ENCODE measurements at places on chromosomes 11 and 22.

DNA sequence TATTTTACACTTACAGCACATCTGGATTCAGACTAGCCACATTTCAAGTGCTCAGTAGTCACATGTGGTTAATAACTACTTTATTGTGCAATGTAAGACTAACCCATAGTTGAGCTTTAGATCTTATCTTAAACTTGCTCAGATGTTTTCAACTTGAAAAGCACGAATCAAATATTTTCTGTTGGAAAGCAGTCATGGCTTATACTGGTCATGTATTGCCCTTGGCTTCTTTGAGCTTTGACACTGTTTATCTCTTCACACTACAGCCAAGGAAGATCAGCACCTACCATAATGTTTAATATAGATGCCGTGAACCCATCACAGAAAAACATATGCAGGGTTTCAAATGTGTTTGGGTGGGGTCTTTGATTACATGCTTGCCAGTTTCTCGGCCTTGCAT lies 4.4 kb downstream of the RBX1 start:
- DNase-seq = no peak

GRCh38 chr11:107931206-107931605 lies 3.0 kb downstream of the RAB39A start:
- no peak for DNase-seq

DNA sequence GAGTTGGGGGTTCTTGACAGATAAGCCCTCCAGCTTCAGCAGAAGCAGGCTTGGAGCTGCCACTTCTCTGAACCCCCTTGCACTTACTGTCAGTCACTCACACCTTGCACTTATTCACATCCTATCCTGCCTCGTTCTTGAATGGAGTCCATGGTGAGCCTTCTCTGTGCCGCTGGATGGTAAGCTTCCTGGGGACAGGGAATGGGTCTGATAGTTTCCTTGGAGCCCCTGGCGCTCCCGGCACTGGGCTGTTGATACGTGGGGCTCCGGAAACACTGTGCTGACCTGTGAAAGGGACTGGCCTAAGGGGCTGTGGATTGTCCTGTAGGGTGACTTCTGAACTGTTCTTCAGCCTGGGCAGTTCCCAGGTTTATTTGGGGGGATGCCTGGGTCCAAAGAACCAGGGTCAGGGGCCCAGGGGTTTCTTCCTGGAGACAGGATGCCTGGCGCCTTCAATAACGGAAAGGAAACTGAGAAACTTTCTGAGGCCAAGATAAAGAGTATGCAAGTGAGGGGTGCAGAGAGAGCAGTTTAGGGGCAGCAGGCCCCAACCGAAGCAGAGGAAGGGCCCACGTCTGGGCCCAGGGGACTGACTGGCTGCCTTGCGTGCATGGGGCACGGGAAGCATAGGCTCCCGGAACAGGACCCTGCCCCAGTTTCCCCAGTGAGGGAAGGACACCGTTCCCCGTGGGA lies 709 bp upstream of the ST3GAL4 start:
- no peak for DNase-seq

DNA sequence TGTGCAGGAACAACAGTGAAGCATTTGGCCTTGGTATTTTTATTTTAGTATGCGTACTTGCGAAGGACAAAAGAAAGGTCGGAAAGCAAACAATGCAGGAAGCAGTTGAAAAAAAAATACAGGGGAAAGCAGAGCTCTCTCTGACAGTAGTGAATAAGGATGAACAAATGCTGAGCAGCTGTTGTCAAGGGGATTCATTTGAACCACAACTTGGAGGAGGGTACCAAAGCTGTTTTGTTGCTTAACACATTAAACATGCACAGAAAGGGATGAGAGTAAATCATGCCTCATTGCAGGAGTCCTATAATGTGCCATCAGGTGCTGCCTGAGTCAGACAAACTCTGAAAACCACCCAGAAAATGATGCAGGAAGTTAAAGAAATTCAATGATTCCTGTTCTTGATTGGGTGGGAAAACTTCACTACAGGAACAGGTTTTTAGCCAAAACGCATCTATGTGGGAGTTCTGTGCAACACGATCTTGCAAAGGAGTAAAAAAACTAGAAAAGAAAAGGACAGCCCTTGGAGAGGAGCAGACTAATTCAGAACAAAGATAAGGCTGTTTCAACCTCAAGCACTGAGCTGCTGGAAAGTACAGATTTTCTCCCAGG lies 2113.5 kb downstream of the LRRC4C start:
- DNase-seq = no peak

- no peak for DNase-seq
Observed at GRCh38 chr11:70478166-70478890, 80.0 kb downstream of the CTTN start.

GRCh38 chr11:45378516-45378915 lies 92.4 kb upstream of the SYT13 start:
- no peak for DNase-seq

DNA sequence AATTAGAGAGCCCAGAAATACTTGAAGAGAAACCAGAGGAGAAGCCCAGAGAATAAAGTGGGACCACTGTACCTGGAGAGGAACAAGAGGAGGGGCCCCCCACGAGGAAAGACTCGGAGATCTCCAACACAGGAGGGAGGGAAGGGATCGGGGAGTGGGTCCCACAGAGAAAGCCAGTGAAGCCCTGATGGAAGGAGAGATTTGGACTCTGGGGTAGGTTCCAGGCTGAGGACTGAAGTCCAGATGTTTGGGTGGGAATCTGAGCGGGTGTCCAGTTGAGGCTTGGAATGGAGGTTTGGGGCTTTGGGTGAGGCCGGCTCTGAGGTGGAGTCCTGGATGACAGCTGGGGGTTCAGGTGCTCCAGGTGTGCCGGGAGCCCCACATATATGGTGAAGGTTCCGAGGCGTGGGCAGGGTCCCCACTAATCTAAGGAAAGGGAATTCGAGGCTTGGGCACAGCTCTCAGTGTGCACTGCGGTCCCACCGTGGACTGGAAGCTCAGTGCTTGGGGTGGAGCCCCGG lies 32.6 kb downstream of the PDE2A start:
- no peak for DNase-seq

GRCh38 chr22:49230194-49230577 lies 597.5 kb downstream of the BRD1 start:
- peak; percentile 8 for DNase-seq

DNA sequence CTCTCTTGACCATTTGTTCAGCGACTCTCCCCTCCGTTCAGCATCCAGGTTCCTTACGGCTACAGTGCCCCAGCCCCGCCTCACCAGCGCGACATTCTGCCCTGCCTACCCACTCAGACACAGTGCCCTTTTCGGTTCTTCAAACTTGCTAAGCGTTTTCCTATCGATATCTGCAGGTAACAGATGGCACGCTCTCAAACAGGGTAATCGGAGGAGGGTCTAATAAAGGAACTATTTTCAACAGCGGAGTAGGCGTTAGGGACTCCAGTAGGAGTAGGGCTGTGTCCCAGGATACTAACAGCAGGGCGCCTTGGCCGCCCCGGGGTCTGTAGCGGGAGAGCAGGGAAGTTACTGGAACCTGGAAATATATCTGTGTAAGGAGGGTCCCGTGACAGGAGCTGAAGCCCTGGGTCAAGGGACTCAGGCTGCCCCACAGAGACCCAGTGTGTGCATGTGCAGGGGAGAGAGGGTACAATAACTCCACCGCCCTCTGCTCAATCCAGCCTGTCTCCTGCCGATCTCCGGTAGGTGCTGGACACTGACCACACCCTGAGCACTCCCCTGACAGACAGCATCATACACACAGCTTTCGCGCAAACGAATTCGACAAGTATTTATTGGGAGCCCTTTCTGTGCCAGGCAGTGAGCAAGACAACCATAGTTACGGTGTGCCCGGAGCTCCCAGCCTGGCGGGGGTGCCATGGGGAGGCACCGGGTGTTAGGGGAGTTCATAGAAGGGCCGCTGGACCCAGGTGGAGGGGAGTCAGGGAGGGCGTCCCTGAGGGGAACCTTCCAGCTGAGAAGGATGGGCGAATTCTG lies 2.1 kb downstream of the KLHL35 start:
- no peak for DNase-seq

DNA sequence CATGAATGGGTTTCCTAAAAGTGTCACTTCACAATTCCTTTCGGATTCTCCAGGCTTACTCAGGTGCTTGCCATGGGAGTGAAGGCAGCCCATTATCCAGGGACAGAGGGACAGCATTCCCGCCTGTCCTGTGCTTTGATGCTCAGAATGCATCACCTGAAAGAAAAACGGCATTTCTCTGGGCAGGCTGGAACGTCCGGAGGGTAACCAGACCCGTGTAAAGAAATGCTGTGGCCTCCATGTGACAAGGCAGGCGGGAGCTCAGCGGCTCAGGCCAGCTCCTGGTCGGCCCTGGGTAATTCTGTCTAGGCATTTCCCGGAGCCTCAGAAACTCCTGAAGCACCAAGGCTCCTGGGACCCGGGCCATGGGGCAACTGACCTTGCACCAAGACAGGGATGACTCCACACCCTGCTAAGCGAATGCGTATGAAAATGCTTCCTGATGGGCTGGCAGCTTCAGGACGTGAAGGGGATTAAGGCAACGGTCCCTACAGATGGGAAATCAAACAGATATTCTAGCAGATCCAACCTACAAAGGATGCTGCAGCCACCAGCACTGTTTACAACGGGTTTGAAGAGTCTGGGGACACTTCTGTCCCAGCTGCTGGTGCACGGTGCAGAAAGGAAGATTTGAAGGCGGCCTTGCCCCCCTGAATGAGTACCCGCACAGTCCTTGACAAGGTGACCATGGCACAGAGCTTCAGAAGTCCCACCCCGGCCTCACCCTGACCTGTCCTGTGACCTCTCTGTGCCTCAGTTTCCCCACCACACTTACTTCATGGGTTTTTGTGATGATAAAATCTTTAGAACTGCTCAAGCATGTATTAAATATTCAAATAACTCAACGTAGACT lies 13.6 kb upstream of the FGF3 start:
- no peak for DNase-seq

DNA sequence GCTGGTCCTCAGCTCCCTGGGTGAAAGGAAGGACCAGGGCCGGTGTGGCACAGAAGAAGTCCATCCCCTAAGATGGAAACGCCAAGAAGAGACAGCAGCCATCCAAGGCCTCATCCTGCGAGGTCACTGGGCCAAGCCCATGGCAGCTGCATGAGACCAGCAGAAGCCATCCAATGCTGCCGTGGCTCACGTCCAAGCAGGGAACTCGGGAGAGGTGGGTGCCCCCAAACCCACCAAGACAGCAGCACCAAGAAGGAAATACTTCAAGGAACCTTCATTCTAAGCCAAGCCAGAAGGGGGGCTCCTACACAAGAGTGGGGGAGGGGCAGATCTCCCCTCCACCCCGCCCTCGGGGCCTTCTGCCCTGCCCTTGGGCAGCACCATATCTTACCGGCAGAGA lies 49.6 kb downstream of the IGSF9B start:
- DNase-seq = no peak

- DNase-seq = peak; percentile 26
Observed at GRCh38 chr11:6387811-6388599, 2.3 kb upstream of the SMPD1 start.

DNA sequence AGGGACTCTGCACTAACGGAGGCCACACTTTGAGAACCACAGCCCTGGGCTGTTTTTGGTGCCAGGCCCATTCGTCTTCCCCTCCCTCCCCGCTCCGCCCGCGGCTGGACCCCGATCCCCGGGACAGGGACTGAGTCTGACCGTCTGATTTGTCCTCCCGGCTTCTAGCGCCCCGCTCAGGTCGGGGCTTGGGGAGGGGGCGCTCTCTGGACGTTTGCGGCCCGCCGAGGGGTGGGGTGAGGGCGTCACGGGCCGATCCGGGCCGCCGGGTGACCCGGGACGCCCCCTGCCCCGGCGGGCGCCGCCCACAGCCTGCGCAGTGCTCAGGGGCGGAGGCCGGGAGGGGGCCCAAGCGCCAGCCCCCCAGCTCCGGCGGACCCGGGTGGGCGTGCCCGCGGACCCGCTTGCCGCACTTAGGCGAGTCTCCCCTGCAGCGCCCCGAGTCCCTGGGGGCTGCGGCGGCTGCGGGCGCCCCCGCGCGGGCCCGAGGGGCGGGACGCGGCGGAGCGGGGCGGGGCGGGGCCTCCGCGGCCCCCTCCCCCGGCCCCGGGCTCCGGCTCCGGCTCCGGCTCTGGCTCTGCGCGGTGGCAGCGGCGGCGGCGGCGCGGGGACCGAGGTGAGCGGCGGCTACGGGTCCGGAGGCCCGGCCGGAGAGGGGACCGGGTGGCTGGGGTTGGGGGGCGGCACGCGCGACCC lies 33.7 kb upstream of the PRR5 start:
- DNase-seq = no peak

DNA sequence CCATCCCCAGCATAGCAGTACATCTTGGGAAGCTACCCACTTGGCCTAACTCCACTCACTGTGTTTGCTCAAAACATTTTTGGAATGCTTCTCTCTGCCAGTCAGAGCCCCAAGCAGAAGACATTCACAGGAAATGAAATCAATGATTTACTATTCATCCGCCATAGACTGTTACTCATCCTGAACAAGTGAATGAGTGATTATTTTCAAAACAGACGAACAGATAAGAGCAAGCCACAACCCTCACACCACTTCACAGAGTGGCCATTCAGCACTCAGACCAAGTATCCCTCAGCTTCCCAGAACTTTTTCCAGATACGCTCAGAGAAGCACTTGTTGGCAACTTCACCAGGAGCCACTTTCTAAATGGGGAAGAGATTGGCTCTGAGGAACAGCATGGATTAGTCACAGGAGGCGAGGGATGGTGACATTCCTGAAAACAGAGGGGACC lies 13.0 kb upstream of the UBASH3B start:
- DNase-seq = no peak

GRCh38 chr11:68704887-68705286 lies 20.5 kb downstream of the GAL start:
- no peak for DNase-seq

- no peak for DNase-seq
Observed at GRCh38 chr11:134243913-134244312, 9.2 kb downstream of the THYN1 start.

DNA sequence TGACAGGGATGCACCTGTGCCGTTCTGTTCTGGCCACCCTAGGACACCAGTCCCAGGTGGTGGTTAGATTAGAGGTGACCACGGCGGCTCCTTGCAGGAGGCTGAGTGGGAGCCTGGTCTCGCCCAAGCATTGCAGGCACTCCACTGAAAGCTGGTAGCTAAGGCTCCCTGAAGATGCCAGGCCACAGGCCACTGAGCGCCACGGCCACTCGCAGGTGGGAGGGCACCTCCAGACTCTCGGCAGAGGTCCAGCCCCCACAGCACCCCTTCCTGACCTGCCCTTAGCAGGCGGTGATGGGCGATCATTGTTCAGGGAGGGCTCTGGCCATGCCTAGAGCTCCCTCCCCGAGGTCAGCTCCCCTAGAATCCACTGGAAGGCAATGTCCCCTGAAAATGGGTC lies 1270.2 kb downstream of the BRD1 start:
- no peak for DNase-seq

- DNase-seq = no peak
Observed at GRCh38 chr11:8342821-8343681, 79.4 kb upstream of the LMO1 start.

- no peak for DNase-seq
Observed at GRCh38 chr11:64969209-64969608, 2.7 kb downstream of the MAJIN start.

DNA sequence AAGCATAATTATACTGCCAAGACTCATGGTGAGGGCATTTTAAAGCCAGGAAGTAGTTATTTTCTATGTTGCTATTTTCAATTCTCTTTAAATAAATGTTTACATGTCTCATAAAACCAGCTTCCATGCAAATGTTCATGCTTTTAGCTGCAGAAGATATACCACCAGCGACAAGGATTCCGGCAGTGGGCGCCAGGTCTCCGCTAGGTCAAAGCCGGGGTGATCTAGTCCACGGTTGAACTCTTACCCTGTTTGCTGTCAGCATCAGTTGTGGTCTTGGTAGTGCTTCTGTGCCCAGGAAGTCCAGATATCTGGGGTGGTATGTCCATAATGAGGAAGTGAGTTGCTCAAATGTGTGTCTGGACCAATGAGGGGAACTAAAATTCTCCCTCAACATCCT lies 265.7 kb downstream of the BRD1 start:
- DNase-seq = no peak
